ENCODE measurements at places on chromosomes 5 and 9.

- DNase-seq, result peak; percentile 41
Observed at GRCh38 chr5:137310051-137310730, 188.9 kb downstream of the SPOCK1 start.

DNA sequence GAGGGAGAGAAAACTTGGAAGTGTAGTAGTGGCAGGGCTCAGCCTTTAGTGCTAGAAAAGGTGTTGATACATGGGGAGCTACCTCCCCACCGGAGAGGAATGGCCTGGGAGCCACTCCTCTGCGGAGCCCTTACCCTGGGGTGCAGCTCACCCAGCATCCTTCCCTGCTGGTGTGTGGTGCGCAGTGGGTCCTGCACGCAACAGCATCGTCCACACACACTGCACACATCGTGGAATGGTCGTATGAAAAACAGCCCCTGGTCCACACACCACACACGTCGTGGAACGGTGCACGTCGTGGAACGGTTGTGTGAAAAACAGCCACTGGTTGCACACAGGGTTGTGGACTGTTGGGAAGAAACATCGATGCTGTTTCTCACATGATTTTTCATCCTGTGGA lies 16.1 kb upstream of the AHRR start:
- no peak for DNase-seq

GRCh38 chr5:53366245-53366644 lies 114.2 kb upstream of the FST start:
- DNase-seq, result no peak

DNA sequence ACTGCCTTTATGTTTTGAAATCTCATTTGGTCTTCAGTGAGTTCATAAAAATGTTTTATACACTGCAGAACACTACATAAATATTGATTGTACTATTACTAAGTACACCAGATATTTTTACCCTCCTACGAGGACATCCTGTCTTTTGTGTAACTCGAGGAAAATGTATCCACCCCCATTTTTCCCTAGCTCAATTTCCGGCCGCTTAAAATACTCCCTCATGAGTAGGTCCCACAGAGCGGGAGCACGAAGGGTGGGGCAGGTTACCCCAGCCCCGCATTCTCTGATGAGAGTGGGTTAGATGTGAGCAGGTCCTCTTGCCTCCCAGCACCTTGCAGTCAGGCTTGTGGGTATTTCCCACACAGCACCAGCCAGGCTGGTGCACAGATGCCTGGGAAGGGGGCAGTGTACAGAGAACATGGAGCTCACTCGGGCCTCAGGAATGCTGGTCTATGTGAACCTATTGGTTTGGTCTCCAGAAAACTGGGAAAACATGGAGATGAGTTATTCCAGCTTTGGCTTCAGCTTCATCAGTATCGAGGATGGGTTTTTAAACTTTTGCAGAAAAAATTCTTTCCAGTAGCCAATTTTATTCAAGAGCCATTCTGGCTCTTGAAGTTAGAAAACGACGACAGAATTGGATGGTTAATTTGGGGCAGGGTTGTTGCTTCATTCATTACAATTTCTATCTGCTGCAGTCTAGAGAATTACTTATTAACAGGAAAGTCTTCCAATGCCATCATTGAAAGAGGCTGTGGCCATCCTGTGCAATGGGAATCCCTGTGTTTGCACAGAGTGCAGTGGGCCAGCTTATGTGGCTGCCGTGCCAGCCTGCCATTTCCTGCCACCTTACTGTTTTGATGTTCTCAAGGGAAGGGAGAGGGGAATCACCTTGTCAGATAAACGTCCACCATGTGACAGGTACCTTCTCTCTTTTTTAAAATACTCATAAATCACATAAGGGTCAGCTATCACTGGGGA lies 73.2 kb downstream of the WDR41 start:
- DNase-seq, result no peak

DNA sequence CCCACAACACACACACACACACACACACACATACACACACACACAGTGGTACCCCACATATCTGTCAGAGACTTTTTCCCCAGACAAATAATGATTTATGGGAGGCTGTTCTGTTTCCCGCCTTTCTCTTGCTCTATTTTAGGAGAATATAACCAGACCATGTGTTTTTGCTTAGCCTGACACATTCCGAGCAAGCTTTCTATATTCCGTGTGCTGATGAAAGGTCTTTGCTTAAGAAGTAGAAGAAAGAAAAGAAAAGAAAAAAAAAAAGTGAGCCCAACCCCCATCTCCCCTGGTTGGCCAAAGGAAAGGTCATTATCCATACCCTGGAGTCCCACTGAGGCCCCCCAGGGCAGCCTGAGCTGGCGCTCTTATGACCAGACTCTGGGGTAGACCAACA lies 338.6 kb downstream of the SLIT3 start:
- no peak for DNase-seq

- no peak for DNase-seq
Observed at GRCh38 chr9:14547245-14548060, 145.8 kb downstream of the ZDHHC21 start.

GRCh38 chr5:110038297-110038997 lies 348.7 kb downstream of the MAN2A1 start:
- no peak for DNase-seq

DNA sequence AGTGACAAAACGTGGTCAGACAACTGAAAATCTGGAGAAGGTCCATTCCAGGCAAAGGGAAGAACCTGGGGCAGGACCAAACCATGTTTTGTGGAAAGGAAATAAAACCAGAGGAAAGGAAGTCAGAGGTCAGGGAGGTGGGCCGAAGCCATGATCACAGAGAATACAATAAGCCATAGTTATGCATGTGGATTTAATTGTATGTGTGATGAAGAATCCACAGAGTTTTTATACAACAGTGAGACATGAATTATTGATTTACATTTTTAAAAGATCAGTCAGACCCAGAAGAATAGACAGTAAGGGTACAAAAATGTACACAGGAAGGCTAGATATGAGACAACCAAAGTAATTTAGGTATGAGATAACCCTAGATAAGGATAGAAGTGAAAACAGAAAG lies 20.8 kb downstream of the TTC33 start:
- no peak for DNase-seq

DNA sequence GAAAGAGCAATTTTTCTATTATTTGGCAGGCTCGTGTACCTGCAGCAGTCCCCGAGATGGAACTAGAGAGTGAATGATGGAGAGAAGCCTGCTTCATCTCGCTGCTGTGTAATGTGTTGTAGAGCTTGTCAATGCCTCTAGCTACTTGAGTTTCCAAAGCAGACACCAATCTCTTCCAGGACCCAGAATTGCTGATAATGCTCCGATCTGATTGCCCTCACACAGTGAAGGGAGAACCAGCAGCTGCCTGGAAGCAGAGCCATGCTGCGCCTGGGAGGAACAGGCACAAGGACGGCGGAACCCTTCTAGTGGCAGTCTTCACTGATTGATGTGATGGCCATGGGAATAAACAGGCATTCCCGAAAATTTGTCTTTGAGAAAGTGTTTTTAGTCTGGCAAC lies 288.0 kb downstream of the ICE1 start:
- DNase-seq, result no peak

- no peak for DNase-seq
Observed at GRCh38 chr9:19969721-19970120, 180.9 kb upstream of the SLC24A2 start.

- no peak for DNase-seq
Observed at GRCh38 chr5:67591491-67591890, 394.9 kb upstream of the CD180 start.

GRCh38 chr5:14202462-14202861 lies 59.3 kb downstream of the TRIO start:
- DNase-seq, result no peak

GRCh38 chr5:61768692-61769281 lies 436.7 kb downstream of the ZSWIM6 start:
- peak; percentile 58 for DNase-seq

DNA sequence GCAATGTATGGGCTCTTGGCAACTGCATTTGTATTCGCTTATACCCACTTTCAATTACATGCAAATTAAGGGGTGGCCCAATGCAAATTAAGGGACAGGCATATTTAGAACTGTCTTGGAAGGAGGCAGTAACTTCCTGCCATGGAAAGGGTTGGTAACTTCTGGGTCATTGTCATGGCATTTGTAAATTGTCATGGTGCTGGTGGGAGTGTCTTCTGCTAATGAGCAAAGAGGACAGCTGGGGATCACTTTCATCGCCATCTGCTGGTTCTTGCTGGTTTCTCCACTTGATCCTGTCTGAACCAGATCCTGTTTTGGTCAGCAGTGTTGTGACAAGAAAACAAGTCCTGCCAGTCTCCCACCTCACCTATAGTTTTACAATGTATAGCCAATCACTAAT lies 23.3 kb upstream of the UGT3A2 start:
- peak; percentile 69 for DNase-seq

GRCh38 chr9:27426511-27427271 lies 97.4 kb upstream of the IFNK start:
- no peak for DNase-seq

GRCh38 chr9:7201196-7201595 lies 443.4 kb downstream of the KDM4C start:
- DNase-seq, result no peak

DNA sequence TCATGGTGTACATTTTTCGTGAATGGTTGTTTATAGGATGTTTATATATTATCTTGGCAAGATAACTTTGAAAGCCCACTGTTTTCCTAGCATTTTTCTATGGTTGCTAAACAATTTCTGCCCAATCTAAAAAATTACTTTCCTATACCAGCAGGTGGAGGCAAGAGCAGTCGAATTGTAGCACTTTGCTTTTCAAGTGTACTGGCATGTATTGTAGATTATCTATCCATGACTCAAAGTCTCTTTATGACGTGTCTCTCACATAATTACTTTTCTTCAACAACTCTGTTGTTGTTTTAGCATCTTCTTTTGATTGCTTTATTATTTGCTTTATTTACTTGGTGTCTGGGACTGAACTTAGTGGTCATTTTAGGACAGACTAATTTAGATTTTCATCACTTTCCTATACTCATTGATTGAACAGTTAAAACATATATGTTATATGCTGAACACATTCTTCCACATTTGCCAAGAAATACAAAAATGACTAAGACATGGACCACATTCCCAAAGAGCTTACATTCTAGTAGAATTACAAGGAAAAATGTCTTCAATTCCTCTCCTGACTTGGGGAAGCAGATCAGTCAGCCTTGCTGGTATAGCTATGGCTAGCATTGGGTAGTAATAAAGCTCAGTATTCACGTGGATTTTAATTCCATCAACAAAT lies 20.7 kb downstream of the NLN start:
- peak; percentile 89 for DNase-seq

GRCh38 chr9:135180586-135180985 lies 93.1 kb downstream of the OLFM1 start:
- no peak for DNase-seq

DNA sequence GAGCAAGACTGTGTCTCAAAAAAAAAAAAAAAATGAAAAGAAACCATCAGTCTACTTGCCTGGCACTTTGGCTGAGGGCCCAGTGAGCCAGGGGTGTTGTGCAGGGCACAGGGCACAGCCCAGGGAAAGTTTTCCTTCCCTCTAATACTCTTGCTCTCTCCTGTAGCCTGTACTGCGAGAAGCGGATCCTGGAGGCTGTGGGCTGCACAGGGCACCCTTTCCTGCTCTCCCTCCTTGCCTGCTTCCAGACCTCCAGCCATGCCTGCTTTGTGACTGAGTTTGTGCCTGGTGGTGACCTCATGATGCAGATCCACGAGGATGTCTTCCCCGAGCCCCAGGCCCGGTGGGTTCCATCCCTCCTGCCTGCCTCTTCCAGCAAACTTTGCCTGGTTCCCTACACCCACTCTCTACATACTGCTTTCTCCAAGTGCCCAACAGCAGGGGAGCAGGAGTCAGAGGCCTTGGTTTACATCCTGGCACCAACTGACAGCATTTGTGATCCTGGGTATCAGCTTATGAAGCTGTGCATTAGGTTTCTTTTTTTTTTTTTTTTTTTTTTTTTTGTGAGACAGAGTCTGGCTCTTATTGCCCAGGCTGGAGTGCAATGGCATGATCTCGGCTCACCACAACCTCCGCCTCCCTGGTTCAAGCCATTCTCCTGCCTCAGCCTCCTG lies 7.2 kb downstream of the ZDHHC12 start:
- no peak for DNase-seq
